ENCODE measurements at places on chromosomes 3 and 15.

DNA sequence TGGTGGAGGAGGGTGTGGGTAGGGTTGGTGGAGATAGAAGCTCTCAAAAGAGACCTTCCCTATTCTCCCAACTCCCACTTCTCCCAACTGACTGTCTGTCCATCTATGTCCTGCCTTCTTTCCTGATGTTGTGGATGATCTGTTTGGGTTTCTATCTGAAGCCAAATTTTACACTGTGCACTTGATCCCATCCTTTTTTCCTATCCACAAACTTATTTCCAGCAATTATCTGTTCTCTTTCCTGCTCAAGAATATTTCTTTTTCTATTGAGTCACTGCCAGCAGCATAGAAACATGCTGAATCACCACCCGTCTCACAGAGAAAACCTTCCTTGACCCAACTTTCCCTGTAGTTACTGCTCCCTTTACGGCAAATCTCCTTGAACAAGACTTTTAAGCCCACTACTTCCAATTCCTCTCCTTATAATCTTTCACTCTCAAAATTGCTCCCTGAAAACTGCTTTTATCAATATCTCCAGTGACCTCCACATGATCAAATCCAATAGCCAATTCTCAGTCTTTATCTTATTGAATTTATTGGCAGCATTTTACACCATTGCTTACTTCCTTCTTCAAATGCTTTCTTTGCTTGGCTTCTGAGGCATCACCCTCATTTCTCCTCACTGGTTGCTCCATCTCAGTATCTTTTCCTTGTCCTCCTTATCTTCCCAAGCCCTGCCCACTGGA, 141.2 kb upstream of the SLC7A14 start:
- no peak for DNase-seq

DNA sequence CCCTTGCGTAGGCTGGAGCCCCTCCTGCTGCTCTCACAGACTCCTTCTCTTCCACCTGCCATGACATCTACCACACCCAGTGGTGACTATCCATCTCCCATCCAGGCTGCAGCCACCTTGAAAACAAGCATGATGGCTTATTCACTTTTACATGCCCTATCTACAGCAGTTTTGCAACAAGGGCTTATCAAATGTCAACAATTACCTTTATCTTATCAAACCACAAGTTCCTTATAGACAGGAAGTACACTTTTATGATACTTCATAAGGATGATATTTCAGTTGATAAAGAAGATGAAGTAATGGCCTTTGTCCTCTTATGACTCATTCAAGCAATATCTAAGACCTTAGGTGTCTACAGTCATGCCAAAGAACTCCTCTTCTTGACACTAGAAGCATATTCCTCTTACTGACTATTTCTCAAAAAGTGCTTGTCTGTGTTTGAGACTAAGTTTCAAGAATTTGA, 125.3 kb upstream of the SPRED1 start:
- DNase-seq = no peak

GRCh38 chr3:167113035-167113830, 266.9 kb downstream of the ZBBX start:
- no peak for DNase-seq

DNA sequence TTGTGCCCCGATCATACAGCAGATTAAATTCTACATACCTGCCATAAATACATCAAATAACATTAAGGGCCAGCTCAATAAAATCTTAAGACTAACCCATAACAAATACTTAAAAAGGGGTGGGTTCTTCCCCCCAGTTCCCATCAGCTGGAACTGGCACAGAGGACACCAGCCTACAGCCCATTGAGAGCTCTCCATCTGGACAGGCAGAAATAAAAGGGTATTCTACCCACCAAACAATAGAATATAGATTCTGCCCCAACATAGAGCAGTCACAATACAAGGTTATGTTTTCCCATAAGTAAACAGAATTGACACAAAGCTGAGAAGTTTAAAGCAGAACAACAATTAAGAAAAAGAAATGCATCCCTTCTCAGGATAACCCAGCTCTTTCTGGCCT, 11.9 kb downstream of the CPOX start:
- no peak for DNase-seq

DNA sequence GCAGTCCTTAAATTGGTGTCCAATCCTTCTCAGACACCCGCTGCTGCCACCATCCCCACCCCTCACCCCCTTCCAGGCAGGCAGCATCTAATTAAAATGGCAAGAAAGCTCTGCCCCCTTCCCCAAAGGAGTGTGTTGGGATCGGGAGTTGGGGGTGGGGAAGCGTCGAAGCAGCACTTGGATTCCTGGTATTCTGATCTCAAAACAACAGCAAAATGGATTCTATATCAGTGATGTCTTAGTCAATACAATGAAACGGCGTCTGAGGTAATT, 1.4 kb downstream of the TNIK start:
- no peak for DNase-seq

DNA sequence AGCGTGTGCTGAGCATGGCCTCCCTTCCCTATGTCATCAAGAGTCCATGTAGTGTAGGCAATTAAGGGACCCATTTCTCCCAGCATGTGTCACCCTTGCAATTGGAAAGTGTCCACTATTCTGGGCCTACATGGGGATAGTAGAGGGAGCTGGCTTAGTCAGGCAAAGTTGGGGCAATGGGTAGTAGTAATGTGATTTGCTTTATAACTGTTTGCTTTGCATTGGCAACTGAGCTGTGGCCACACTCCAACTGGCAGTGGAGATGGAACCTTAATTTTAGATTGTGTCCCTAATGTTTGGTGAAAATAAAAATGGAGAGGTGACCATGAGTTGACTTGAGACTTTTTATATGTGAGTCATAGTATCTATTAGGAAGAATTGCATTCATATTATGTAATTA, 97.7 kb upstream of the SAMMSON start:
- no peak for DNase-seq

DNA sequence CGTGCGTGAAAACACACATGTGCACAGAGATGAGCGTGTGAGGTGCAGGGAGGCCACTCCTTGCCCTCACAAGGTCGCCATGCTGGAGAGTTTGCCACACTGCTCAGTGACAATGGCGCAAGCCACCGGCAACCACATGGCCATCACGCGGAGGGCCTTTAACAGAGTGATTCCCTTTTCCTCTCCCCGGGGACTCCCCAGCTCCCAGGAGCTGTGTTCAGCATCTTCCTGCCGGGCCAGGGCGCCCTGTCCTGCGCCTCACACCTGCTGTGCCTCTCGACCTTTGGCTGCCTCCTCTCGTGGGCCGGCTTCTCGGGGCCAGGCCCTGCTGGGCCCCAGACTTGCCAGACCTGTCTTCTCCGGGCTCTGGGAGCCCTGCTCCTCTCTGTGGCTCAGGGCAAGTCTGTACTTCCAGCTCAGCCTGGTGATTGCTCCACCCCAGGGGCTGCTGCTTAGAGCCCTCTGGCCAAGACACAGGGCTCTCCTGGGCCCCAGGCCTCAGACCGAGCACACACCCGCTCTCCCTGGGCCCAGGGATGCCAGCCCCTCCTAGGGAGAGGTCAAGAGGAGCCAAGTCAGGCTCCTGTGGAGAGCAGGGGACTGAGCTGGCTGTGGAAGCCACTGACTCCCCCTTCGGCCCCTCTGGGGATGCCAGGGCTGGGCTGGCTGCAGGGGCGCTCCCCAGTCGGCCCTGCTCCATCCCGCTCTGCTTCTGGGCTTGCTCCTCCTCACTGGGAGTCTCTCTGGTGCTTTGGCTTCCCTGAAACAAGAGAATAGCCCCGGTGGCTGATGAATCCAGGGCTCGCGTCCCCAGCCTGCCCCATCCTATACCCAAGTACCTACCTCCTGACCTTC, 5.6 kb downstream of the CCDC9B start:
- no peak for DNase-seq

DNA sequence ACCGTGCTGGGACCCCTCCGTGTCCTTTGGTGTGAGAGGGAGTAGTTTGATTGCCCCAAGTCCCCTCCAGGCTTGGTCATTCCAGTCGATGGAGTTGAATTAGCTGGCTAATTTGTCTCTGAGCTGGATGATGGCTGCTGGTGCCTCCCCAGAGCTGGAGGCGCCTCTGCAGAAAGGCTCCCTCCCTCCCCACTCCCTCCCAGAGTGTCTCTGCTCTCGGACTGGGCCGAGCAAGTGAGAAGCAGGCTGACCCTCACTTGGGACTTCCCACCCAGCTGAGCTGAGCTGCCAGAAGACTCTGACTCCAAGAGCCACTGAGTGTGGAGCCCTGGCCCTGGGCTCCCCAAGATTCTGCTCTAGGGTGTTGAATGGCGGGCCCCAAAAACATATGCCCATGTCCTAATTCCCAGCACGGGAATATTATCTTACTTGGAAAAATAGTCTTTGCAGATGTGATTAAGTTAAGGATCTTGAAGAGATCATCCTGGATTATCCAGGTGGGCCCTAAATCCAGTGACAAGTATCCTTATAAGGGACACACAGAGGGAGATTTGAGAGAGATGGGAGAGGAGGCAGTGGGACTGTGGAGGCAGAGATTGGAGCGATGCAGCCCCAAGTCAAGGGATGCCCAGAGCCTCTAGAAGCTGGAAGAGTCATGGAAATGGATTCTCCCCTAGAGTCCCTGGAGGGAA, 60.7 kb upstream of the TLE3 start:
- no peak for DNase-seq

- peak; percentile 77 for DNase-seq
These were observed 16.1 kb downstream of the SH2D7 start for GRCh38 chr15:78108300-78109084.

- no peak for DNase-seq
These were observed 10.4 kb upstream of the AEN start for GRCh38 chr15:88610701-88611231.

DNA sequence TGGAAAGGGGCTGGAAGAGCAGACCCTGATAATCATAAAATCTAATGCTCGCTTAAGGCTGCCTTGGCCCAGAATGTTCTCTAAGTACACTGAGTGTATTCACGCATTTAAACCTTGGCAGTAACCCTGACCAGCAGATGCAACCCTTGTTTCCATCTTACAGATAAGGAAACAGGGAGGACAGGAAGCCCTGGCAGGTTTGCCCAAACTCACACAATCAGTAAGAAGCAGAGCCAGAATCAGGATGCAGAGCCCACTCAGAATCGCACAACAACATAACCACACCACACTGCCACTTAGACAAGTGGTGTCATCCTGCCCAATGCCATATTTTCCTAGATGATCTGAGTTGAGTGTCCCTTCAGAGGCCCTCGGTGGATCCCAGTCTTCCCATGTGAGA, 214.5 kb upstream of the HES1 start:
- no peak for DNase-seq

GRCh38 chr3:9168241-9168741, 81.2 kb downstream of the SRGAP3 start:
- no peak for DNase-seq

GRCh38 chr15:51982013-51982769, 10.6 kb upstream of the LEO1 start:
- peak; percentile 12 for DNase-seq

GRCh38 chr3:119700269-119700919, 2.4 kb upstream of the CFAP91 start:
- DNase-seq = no peak

- DNase-seq = no peak
These were observed 182.5 kb downstream of the ATP10A start for GRCh38 chr15:25680686-25681025.

DNA sequence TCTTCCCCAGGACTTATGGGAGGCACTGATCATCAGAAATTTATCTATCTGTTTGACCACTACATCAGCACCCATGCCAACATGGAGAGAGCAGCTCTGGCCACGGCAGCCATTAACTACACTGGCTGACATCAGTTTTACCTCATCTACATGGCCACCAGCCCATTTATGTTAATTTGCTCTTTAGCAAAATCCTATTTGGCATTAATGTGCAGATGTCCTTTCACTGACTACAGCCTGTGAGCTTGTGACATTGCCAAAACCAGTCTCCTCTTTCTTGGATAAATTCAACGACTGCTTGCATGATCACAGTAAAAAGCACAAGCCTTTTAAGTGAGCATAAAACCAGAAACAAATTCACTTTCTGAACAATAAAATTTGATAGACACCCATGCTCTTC, 47.5 kb downstream of the NR1I2 start:
- no peak for DNase-seq

GRCh38 chr3:59957150-59957549, 907.3 kb upstream of the CFAP20DC start:
- DNase-seq = no peak

GRCh38 chr3:9468460-9468859, 71.0 kb downstream of the SETD5 start:
- DNase-seq = no peak

DNA sequence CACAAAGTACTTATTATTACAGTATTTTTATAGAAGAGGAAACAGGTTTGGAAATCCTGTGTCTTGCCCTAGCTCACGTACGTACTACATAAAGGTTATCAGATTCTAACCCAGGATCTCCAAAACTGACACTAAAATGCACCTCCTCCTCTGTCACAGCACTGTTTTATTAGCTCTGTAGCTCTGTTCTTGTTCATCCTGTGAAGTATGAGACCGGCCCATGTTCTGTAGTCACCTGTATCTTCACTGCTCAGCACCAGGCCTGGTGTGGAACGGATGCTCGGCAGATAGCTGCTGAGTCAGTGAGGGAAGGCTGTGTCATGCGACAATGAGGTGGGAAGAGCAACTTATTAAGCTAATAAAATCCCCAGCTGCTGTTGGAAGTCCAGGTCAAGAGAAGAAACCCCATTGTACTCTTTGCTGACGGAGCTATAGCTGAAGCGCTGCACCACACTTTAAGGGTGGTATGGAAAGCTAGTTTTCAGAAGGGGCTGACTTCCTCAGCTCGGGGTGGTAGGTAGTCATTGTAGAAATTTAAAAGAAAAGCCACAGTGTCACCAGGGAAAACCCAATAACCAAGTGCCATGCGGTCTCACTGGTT, 22.8 kb downstream of the BCL2A1 start:
- DNase-seq = no peak

- no peak for DNase-seq
These were observed 2.2 kb upstream of the THRB start for GRCh38 chr3:24496529-24497482.

GRCh38 chr3:66326340-66326739, 105.5 kb downstream of the SLC25A26 start:
- no peak for DNase-seq

DNA sequence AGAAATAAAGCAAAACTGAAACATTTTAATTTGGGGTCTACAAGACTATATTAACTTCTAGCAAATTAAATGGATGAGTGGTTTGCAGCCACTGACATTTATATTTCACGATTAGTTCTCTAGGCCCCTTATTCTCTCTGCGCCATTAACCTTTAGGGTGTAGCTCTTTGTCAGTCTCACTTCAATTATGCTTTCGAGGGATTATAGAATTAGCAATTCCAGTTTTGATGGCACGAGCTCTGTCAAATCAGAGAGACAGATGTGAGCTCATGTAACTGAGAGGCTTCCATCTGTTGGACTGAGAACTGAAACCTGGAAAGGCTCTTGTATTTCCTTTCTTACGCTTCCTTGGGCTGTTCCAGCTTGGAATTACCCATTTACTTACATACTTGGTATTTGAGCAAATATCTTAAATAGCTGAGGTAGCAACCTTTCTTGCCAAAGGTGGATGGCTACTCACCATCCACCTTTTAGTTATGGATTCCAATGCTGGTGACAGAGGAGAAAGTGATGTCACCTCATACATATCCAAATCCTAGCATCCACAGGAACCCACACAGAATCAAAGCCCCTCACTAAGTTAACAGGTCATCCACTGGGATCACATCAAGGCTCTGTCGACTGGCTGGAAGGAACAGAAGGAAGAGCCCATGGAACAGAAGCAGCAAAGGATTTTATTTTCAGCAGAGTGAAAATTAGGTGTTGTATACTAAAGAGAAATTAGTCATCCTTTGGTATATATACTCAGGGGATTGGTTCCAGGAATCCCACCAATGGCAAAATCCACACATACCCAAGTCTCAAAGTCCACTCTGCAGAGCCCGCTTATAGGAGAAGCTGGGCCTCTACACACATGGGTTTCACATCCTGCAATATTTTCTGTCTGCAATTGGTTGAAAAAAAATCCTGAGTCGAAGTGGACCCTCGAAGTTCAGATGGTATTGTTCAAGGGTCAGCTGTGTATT, 20.8 kb downstream of the VGLL4 start:
- DNase-seq = no peak

Measured in activated CD4-positive, alpha-beta T cell treated with anti-CD3 and anti-CD28 coated beads for 1 hour (primary cell).